ENCODE measurements at places on chromosomes 7 and 10.
A peak's percentile ranks its signal among the peaks of the same experiment; 100 is the strongest.

DNA sequence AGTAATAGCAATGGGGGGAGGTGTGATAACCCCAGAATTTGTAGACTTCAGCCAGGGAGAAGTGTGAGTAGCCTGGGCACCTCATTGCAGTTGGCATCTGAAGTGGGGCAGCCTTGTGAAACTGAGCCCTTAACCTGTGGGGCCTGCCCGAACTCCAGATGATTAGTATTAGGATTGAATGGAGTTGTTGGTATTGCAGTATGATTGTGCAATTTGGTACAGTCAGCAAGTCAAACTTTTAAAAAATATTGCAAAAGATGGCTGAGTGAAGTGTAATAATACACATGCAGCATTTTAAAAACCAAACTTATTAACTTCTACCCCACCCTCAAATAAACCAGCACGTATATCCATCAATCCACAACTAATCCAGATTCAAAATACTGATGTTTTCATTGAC lies 9.3 kb downstream of the RBM33 start:
- DNase-seq: no peak

- DNase-seq: peak; percentile 83
These were observed 8.5 kb upstream of the SCD start for GRCh38 chr10:100338434-100339036.

DNA sequence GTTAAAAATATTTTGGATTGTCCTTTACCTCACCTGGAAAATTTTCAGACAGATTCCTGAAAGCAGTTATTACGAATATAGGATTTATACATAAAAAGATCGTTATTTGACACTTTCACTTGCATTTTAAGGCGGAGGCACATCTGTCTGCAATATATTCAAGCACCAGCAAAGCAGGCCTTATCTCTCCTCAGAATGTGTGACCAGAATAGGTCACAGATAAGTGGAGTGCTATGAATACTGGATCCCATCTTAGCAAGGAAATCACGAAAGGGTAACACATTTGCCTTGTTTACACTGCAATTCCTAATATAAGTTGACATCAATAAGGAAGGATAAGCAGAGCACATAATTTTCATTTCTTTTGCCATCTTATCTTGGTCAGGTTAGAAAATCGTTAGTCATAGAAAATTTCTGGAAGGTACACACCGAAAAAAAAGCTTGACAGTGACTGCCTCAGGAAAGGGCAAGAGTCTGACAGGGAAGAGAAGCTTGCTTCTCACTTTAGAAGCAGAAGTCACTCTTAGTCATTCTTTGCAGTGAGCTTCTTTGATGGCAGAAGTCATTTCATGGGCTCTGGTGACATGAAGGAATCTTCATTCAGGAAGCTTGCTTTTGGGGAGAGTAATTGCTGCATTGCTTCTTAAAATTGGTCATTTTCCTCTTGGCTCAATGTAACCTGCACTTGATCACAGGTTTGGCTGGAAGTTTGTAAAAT lies 98.1 kb upstream of the STK17A start:
- no peak for DNase-seq

- DNase-seq: no peak
These were observed 13.3 kb downstream of the RAPGEF5 start for GRCh38 chr7:22343612-22344011.

- DNase-seq: no peak
These were observed 291.1 kb upstream of the IMMP2L start for GRCh38 chr7:111853201-111853990.

DNA sequence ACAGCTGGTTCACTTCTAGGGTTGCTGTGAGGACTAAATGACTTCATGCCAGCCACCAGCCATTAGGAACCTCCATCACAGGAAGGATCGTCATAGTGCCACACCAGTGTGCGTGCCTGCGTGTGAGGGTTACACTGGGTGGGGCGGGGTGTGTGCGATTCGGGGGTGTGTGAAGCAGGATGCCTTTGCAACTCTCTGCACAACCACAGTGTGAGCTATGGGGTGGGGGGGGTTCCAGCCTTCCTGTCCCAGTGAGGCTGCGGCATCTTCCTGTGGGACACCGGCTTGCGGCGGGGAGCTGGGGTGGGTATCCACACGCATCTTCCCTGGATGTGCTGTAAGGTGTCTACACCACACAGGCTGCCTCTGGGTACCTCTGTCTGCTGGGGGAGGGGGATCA lies 6.9 kb upstream of the ELFN1 start:
- no peak for DNase-seq

DNA sequence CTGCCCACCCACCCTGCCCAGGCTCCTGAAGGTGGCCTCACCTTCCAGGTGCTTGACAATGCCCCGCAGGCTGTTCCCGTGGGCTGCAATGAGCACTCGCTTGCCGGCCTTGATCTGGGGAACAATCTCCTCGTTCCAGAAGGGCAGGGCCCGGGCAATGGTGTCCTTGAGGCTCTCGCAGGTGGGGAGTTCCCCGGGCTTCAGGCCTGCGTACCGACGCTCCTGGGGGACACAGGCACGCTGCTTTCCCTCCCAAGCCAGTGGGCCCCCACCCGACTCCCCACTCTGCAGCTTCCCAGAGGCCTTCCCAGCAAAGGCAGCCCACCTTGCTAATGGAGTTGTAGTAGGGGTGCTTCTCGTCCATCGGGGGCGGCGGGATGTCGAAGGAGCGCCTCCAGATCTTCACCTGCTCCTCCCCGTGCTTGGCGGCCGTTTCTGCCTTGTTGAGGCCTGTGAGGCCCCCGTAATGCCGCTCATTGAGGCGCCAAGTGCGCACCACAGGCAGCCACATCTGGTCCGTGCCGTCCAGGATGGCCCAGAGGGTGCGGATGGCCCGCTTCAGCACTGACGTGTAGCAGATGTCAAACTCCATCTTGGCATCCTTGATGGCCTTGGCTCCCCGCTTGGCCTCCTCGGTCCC lies 456 bp downstream of the PGAM2 start:
- no peak for DNase-seq

DNA sequence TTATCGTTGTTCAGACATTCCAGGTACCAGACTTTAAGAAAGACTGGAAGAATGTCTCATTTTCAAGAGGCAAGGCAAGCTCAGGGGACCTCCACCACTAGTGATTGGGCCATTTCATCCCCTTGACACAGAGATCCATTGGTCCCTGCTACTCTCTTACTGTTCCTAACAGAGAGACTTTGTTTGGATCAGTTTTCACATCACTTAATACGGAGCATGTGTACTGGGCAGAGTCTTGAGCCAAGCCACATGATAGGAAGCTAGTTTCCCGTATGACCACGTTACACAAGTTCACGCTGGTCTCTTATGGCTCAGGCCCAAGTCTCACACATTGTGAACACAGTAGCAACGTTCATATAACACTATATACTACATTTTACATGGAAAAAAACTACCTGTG lies 269.9 kb downstream of the BAMBI start:
- DNase-seq: no peak

DNA sequence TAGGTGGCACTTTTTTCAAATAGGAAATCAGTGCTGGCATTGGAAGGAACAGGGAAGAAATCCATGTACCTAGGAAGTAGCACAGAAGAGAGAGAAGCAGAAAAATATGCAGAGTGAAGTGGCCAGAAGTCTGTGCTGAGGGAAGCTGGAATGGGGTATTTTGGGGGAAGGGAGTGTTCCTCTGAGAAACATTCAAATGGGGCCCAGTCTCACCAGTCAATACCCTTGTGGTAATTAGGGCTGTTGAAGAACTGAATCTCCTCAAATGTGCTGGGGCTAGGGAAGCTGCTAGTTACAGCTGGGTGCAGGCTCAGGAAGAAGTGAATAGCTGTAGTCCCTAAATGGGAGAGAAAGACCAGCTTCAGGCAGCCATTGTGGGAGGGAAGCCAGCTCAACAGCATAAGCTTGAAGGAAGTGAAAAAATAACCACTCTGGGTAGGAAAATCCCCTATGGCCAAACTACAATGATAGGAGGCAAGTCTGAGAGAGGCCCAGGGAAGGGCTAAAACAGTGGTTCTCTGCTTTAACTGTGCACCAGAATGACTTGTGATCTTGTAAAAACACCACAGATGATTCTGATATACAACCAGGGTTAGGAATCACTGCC lies 7.6 kb downstream of the NDST2 start:
- DNase-seq: no peak

- DNase-seq: no peak
These were observed 37.1 kb downstream of the SNX10 start for GRCh38 chr7:26328498-26329390.

- DNase-seq: no peak
These were observed 25.0 kb upstream of the ITGB8 start for GRCh38 chr7:20305726-20306125.

DNA sequence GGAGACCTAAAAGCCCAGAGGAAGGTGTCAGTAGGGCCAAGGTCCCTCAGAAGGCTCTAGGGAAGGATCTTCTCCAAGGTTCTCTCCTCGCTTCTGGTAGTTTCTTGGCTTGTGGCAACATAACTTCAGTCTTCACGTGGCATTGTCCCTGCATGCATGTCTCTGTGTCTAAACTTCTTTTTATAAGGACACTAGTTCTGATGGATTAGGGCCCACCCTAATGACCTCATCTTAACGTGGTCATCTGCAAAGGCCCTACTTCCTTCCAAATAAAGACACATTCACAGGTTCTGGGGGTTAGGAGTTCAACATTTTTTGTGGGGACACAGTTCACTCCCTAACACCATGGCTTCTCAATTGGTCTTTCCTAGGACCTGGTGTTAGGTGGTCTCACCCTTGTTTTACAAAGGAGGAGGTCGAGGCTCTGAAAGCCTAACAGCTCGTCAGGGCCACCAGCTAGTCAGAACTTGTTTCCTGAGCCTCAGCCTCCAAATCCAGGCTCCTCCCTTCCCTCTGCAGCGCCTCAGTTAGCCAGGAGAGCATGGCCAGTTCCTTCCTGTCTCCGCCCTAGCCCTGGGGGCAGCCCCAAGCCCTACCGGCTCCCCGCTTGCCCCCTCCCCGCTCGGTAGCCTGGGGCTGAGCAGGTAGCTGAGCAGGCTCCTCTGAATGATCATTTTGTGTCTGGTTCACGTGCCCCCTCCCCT lies 109.7 kb upstream of the PPIF start:
- DNase-seq: no peak

GRCh38 chr7:93238748-93239147 lies 6.6 kb downstream of the VPS50 start:
- no peak for DNase-seq

- no peak for DNase-seq
These were observed 42.0 kb upstream of the JAZF1 start for GRCh38 chr7:28222636-28223035.

All from liver (tissue), 10 donors.